ENCODE measurements at places on chromosomes 5 and 9. TPM values are rescaled to one million over a fixed set of nuclear protein-coding genes. Genes with fewer than 3 reads are reported as not detected.

ANKDD1B gene
- total RNA-seq: not detected

DNA sequence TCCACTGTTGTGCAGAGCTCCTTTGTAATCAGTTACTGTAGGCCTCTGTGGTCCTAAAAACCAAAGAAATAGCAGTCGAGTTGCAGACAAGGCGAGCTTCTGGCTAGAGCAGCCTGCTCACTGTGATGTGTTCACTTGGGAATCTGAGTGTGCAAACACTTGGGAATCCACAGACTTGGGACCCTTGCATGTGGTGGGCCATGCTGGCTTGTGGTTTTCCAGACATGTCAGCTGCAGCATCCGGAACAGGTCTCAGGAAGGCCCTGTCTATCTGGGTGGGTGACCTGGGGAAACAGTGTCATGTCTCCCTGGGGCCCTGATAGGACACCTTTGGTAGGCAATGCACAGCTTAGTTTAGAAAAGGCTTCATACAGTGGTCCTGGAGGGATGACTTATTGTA lies 66.4 kb downstream of the WWC1 start:
- DNase-seq: no peak

- no peak for DNase-seq
These were observed 23.7 kb downstream of the NAIF1 start for GRCh38 chr9:128043467-128043868.

- no peak for DNase-seq
These were observed 229.7 kb downstream of the TLE4 start for GRCh38 chr9:79801459-79801858.

- no peak for DNase-seq
These were observed 293.9 kb downstream of the ZSWIM6 start for GRCh38 chr5:61625681-61626621.

DNA sequence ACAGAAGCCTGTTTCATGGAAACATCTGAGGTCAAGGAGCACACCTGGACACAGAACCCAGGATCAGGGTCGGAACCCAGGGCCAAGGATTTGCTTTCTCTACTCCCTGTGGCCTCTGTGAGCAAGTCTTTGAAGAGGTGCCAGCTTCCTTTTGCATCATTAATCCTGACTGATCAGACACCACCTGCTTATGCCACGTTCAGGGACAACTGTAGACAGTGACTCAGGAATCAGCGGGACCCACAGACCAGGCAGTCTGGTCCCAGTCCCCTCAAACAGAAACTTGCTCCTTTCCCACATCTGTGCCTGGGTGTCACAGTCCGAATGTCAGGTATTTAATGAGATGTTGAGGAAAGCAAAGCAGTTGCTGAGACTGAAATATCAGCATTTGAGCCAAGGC lies 154.8 kb downstream of the SGCD start:
- DNase-seq: peak; percentile 84
